ENCODE measurements at places on chromosomes 1 and 21. TPM values are rescaled to one million over a fixed set of nuclear protein-coding genes. Genes with fewer than 3 reads are reported as not detected.

The ST6GALNAC5 gene
- total RNA-seq: 1.1 TPM

The DIO1 gene
- not detected for total RNA-seq

The C8A gene
- total RNA-seq: not detected

The PTGER3 gene
- 0.13 TPM for total RNA-seq

The TMEM54 gene
- 20.3 TPM for total RNA-seq

The LTN1 gene
- total RNA-seq: 22.3 TPM

The GJA4 gene
- total RNA-seq: 1.6 TPM

The LMOD1 gene
- total RNA-seq: 61.5 TPM

The RBM34 gene
- 55.1 TPM for total RNA-seq

The ANXA9 gene
- total RNA-seq: 0.06 TPM

The ERO1B gene
- total RNA-seq: 1.4 TPM

The PPP1R12B gene
- total RNA-seq: 12.7 TPM

The STMN1 gene
- total RNA-seq: 141 TPM

The CLIC6 gene
- total RNA-seq: 0.13 TPM

The MYBPH gene
- total RNA-seq: 0.06 TPM

The BARHL2 gene
- total RNA-seq: not detected

The KLF17 gene
- 0.26 TPM for total RNA-seq

The SIPA1L2 gene
- total RNA-seq: 6.2 TPM

The IL10 gene
- 0.13 TPM for total RNA-seq

The MCOLN3 gene
- total RNA-seq: 3.4 TPM

The TAF12 gene
- 53.9 TPM for total RNA-seq

The CNIH3 gene
- total RNA-seq: 4.9 TPM

The A3GALT2 gene
- not detected for total RNA-seq

The WNT2B gene
- 3.0 TPM for total RNA-seq

The SPRR1B gene
- total RNA-seq: not detected

The ACTA1 gene
- total RNA-seq: not detected

The TCHHL1 gene
- not detected for total RNA-seq

The INAVA gene
- total RNA-seq: not detected

The SDHC gene
- total RNA-seq: 24.4 TPM

The AMPD1 gene
- total RNA-seq: not detected

The RAB3GAP2 gene
- 35.0 TPM for total RNA-seq

The COL6A2 gene
- total RNA-seq: 1,217 TPM

The TINAGL1 gene
- total RNA-seq: 212 TPM

The CHI3L1 gene
- 0.06 TPM for total RNA-seq

The APCS gene
- total RNA-seq: not detected

The DDI2 gene
- 11.6 TPM for total RNA-seq

The FAM72C gene
- 0.44 TPM for total RNA-seq

The INSRR gene
- total RNA-seq: under 0.01 TPM

The PRRX1 gene
- total RNA-seq: 229 TPM

The RIMKLA gene
- total RNA-seq: not detected

The TIAM1 gene
- total RNA-seq: 0.25 TPM

The SHE gene
- 0.93 TPM for total RNA-seq

The RGS5 gene
- total RNA-seq: 76.0 TPM

The AMY1B gene
- not detected for total RNA-seq

The H6PD gene
- total RNA-seq: 29.1 TPM

The SPRR3 gene
- not detected for total RNA-seq

The DUSP23 gene
- 19.6 TPM for total RNA-seq

The POGK gene
- 17.0 TPM for total RNA-seq

The GOLT1A gene
- not detected for total RNA-seq

The SELL gene
- 0.79 TPM for total RNA-seq

The OR2L2 gene
- total RNA-seq: under 0.01 TPM

The HRNR gene
- total RNA-seq: not detected

The RIMS3 gene
- 0.06 TPM for total RNA-seq

The C1orf115 gene
- total RNA-seq: 5.1 TPM
